Psoas muscle (tissue), 8 donors: ENCODE measurements at places on chromosomes 2 and 18. TPM values are rescaled to one million over a fixed set of nuclear protein-coding genes. Genes with fewer than 3 reads are reported as not detected.

- DNase-seq = no peak
These were observed 644 bp upstream of the QPCT start for GRCh38 chr2:37343537-37344434.

The ALPP gene
- not detected for polyA plus RNA-seq

The B4GALT6 gene
- polyA plus RNA-seq = 4.0 TPM

DNA sequence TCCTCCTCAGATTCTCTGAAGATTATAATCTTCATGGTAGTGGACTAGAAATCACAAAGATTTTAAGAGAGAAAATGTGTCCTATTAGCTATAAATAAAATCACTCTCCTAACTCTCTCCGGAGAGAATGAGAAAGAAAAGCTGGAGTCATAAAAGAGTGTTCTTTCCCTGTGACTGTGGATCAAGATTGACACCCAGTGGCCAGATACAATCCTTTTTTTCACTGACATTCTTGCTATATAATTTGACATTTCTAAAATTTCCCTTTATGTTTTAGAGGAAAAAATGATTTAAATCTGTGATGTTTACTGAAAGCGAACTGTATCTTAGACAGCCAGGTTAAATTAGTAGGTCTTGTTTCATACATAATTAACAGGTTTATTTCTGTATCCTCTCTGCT lies 35.4 kb upstream of the LRP2 start:
- no peak for DNase-seq

The TDRD15 gene
- polyA plus RNA-seq = not detected

The UCN gene
- 0.44 TPM for polyA plus RNA-seq

The ANKRD23 gene
- polyA plus RNA-seq = 608 TPM

DNA sequence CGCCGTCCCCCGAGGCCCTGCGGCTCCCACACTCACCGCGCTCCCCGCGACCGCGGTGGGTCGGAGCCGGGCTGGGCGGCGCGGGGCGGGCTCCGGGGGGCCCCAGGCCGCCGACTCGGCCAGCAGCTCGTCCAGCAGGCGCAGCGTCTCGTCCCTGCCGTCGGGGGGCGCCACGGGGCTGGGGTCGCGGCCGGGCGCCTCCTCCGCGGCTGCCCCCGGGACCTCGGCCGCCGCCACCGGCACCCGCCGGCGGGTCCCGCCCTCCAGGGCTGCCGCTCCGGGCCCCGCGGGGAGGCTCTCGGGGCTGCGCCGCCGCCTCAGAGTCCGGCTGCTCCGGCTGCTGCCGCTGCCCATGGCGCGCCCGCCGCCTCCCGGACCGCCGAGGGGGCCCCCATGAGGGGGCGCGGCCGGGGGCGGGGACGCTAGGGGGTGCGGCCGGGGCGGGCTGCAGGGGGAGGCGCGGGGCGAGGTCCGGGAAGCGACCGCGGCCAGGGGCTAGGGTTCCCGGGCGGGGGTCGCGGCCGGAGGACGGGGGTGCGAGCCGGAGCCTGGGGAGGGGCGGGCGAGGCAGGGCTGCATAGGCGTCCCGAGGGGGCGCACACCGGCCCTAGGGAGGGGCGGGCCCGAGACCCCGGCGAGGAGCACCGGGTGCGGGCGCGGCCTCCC lies at the start of gene CYS1:
CYS1 (minus strand) TSS at position 542 of the 666 bp plus-strand sequence; CDS start at position 354, 188 bp downstream.
- peak; percentile 31 for DNase-seq

GRCh38 chr2:3457524-3458395 lies 61.6 kb downstream of the ADI1 start:
- peak; percentile 45 for DNase-seq

- no peak for DNase-seq
These were observed 33.9 kb upstream of the ATIC start for GRCh38 chr2:215277944-215278343.

- DNase-seq = no peak
These were observed 2.0 kb downstream of the MFSD6 start for GRCh38 chr2:190410166-190410565.

GRCh38 chr2:189791338-189792042 lies 7.2 kb downstream of the PMS1 start:
- DNase-seq = no peak

DNA sequence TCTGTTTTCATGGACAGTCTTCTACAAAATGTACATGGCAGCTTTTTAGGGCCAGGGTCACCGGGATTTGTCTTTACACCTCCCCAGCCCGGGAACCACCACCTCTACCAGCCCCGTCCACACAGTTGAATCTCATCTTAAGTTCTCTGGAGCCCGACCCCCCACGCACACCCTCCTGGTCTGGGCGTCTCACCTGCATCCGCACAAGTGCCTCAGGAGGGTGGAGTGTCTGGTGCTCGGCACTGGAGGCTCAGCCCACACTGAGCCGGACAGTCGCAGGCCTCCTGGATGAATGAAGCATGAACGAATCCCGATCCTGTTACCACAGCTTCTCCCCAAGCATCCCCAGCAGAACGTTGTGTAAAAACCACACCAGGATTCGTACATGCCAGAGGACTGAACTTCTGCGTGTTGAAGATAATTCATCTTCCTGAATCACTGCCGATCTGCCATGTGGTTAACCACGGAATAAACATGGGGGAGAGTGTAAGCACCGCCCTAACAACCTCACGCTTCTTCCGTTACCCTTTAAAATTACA lies 162.0 kb downstream of the RTP5 start:
- DNase-seq = peak; percentile 23

The SLC38A11 gene
- 0.18 TPM for polyA plus RNA-seq

The IL1RL1 gene
- 13.1 TPM for polyA plus RNA-seq

The ALLC gene
- polyA plus RNA-seq = not detected

DNA sequence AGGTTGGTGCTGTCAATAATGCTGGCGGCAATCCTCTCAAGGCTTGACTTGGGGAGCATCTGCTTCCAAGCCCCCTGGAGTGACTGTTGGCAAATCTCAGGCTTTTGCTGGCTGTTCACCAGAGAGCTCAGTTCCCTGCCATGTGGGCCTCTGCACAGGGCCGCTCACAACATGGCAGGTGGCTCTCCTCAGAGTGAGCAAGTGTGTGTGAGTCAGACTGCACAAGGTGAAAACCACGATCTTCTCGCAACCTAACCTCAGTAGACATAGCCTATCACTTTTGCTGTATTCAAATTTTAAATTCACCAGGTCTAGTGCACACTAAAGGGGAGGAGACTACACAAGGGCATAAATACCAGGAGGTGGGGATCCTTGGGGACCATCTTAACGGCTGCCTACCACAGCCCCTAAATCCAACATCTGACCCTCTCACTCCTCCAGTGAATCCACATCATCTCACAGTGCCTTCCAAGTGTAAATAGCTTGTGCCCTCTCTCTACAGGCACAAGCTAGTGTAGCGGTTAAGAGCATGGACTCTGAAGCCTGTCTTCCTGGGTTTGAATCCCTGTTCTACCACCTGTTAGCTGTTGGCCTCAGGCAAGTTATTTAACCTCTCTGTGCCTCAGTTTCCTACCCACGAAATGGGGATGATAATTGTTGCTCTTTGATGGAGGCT lies 187.7 kb upstream of the CXCR4 start:
- no peak for DNase-seq

DNA sequence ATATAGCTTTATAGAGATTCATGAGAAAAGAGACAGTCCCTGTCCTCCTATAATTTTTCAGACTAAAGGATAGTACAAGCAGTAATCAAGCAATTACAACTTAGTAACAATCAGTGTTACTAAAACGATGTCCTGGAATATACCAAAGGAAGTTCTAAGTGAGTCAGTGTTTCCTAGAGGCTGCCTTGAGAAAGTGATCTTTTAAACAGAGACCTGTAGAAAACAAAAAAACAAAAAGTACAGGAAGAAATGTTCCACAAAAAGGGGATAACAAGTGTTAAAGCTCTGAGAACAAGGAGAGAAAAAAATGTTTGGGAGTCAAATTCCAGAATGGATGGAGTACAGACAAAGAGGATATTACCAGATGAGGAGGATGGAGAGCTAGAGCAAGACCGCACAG lies 556.4 kb downstream of the ERBB4 start:
- DNase-seq = no peak

The ATP6V1C2 gene
- polyA plus RNA-seq = 0.70 TPM

GRCh38 chr2:77578354-77578753 lies 56.2 kb upstream of the LRRTM4 start:
- DNase-seq = no peak

The PCARE gene
- 0.03 TPM for polyA plus RNA-seq

DNA sequence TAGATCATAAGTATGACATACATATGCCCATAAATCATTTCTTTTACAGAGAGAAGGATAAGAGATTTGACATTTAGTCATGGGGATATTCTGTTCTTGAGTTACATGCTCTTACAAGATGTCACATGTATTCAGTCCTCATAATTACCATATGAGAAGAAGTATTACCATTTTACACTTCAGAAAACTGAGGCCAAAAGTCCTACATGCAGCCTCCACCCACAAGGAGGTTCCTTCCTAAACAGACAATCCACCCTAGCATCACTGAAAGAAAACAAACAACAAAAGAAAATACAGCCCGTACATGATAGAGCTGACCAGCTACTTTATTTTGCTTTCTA lies 335.1 kb downstream of the SETBP1 start:
- DNase-seq = no peak

DNA sequence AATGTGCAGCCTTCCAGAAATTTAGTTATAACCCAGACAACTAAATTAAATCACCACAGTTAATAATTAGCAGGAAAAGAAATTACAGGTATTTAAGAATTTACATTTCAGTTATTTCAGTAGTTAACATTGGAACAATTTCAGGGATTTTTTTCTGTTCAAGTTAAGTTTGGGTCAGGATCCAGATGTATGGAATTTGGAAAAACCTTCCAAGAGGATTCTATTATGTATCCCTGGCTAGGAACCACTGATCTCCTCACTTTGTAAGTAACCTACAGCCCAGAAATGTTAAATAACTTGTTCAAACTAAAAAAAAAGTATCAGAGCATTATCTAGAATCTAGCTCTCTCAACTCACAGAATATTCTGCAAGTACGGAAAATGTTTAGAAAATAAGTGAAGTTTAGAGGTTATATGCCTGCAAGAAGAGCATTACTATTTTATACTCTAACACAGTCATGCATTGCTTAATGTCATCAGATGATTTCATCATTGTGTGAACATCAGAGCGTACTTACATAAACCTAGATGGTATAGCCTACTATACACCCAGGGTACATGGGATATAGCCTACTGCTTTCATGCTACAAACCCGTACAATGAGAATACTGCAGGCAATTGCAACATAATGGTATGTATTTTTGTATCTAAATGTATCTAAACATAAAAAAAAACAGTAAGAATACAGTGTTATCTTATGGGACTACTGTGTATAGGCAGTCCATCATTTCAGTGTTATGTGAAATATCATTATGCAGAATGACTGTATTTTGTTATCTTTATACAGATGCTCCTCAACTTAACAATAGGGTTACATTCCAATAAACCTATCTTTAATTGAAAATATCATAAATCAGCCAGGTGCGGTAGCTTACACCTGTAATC lies 6.1 kb downstream of the NCKAP1 start:
- DNase-seq = no peak

DNA sequence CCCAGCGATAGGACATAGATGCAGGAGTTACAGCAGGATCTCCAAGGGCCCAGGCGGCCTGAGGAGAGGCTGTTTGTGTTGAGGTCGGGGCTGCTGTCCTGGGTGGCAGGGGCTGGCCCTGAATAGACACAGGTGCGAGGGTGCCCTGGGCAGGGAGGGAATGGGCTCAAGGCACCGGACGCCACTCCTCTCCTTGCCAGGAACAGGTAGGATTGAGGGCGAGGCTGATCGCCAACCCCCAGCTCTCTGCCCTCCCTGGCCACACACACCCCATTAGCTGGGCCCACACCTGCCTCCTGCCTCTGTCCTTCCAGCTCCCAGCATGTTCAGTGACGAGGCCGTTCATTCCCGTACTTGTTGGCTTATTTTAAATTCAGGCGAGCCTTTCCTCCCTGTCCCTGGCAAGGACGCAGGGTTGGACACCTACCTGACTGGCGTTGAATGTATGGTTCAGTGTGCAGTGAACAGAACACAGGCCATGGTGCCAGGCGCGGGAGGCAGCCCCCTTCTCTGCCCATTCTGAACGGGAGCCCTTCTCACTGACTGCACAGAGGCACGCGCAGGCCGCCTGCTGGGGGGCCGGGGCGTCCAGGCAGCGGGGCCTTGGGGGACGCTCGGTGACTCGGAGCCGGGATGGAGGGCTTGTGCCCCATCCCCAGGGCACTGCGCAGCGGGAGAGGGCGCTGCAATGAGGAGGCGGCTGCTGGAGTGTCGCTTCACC lies 41.3 kb upstream of the SNED1 start:
- DNase-seq = peak; percentile 8

GRCh38 chr2:198518935-198519334 lies 714.5 kb downstream of the PLCL1 start:
- no peak for DNase-seq
